Smooth muscle cell of trachea (primary cell): ENCODE measurements at places on chromosomes 11 and 22. TPM values are rescaled to one million over a fixed set of nuclear protein-coding genes. Genes with fewer than 3 reads are reported as not detected.

Gene OR4D5
- not detected in 2 replicates for total RNA-seq

Gene CFAP300
- 4.3 and 9.5 TPM in 2 replicates for total RNA-seq

Gene GPR83
- under 0.01 TPM in 1 of 2 replicates, not detected in the other for total RNA-seq

Gene TPP1
- total RNA-seq, result 38.3 and 205 TPM in 2 replicates

Gene TSSK2
- total RNA-seq, result not detected in 2 replicates

Gene PLA2G6
- total RNA-seq, result 18.0 and 34.2 TPM in 2 replicates

Gene NAALAD2
- 2.0 and 2.5 TPM in 2 replicates for total RNA-seq

Gene MPEG1
- total RNA-seq, result not detected in 2 replicates

Gene KCNJ5
- 0.17 and 0.29 TPM in 2 replicates for total RNA-seq

Gene GAL3ST3
- total RNA-seq, result not detected in 2 replicates

Gene KCNK7
- total RNA-seq, result 0.29 and 0.50 TPM in 2 replicates
